ENCODE measurements at places on chromosomes 12 and 14. TPM values are rescaled to one million over a fixed set of nuclear protein-coding genes. Genes with fewer than 3 reads are reported as not detected.

ACSM4 gene
- not detected for total RNA-seq

FBRSL1 gene
- total RNA-seq = 7.1 TPM

RPGRIP1 gene
- total RNA-seq = not detected

COCH gene
- total RNA-seq = 0.46 TPM

CCDC177 gene
- not detected for total RNA-seq

LPAR5 gene
- total RNA-seq = not detected

RNF212B gene
- not detected for total RNA-seq

PTPRO gene
- 2.2 TPM for total RNA-seq

DACT1 gene
- total RNA-seq = 43.4 TPM

ZDHHC22 gene
- not detected for total RNA-seq

VAMP1 gene
- total RNA-seq = 20.4 TPM

DDHD1 gene
- total RNA-seq = 19.1 TPM

RERGL gene
- not detected for total RNA-seq

CYP27B1 gene
- total RNA-seq = 0.20 TPM

IQSEC3 gene
- total RNA-seq = 0.17 TPM

OR6S1 gene
- total RNA-seq = not detected

REC8 gene
- 1.2 TPM for total RNA-seq

NXPH4 gene
- 49.1 TPM for total RNA-seq

PRPF39 gene
- total RNA-seq = 24.8 TPM

TAS2R46 gene
- 4.8 TPM for total RNA-seq

GCH1 gene
- total RNA-seq = 0.79 TPM

CAPZA3 gene
- total RNA-seq = not detected

RILPL1 gene
- total RNA-seq = 10.8 TPM

SLC39A5 gene
- 0.20 TPM for total RNA-seq

KIF26A gene
- total RNA-seq = under 0.01 TPM

HOXC4 gene
- total RNA-seq = 1.2 TPM

IL22 gene
- not detected for total RNA-seq

MMP17 gene
- total RNA-seq = 7.8 TPM

ABCD2 gene
- total RNA-seq = under 0.01 TPM

KRT75 gene
- not detected for total RNA-seq

LARP4 gene
- 49.1 TPM for total RNA-seq

COQ6 gene
- 16.7 TPM for total RNA-seq

MEG3 gene
- 396 TPM for total RNA-seq

KRT73 gene
- not detected for total RNA-seq

MARK3 gene
- total RNA-seq = 75.1 TPM

POU6F1 gene
- 3.5 TPM for total RNA-seq

FOXA1 gene
- total RNA-seq = not detected

FAM222A gene
- total RNA-seq = 0.23 TPM

GUCY2C gene
- total RNA-seq = not detected

SDR9C7 gene
- total RNA-seq = not detected

LRRK2 gene
- 12.3 TPM for total RNA-seq

ACTN1 gene
- 890 TPM for total RNA-seq

TAS2R8 gene
- total RNA-seq = not detected

APOLD1 gene
- 3.5 TPM for total RNA-seq

BHLHE41 gene
- 6.1 TPM for total RNA-seq

ALDH2 gene
- total RNA-seq = 56.9 TPM

TAS2R19 gene
- 5.1 TPM for total RNA-seq

TWF1 gene
- 147 TPM for total RNA-seq

Measured in smooth muscle cell of the pulmonary artery (primary cell).